ENCODE measurements at places on chromosomes 5 and 9.

- DNase-seq, result no peak
Measured at GRCh38 chr5:124654418-124654817, 92.0 kb downstream of the ZNF608 start.

GRCh38 chr9:97545486-97545885 is 44.0 kb downstream of the TMOD1 start:
- no peak for DNase-seq

GRCh38 chr9:94719878-94720277 is 6.6 kb upstream of the AOPEP start:
- no peak for DNase-seq

- no peak for DNase-seq
Measured at GRCh38 chr5:39076101-39076756, 2.0 kb upstream of the RICTOR start.

- DNase-seq, result no peak
Measured at GRCh38 chr9:2337131-2337530, 284.5 kb upstream of the VLDLR start.

DNA sequence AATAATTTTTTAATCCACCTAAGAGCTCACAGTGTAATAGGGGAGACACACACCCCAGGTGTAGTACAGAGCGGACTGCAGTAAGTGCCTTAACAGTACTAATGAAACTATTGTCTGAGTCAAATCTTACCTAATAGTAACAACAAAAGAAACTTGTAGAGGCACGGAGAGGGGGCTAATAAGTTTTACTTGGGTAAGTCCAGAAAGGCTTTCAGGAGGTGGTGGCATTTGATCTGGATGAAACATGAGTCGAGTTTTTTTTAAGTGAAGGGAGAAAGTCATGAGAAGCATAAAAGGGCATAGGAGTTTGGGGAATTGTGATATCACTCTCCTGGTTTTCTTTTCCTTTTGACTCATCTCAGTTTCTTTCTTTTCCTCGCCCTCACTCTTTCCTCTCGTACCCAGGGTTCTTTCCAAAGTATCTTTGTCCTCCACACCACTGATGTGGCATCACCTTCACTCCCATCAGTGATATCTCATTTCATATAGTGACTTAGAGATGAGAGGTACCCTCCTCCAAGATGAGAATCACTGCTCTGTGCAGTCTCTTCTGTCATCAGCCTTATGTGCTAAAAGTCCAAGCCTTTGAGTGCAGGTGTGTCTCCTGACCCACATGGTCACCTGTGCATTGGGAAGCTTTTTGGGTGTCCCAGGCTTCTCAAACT is 2.0 kb downstream of the CTNNA1 start:
- no peak for DNase-seq

- DNase-seq, result no peak
Measured at GRCh38 chr9:124187311-124187710, 70.4 kb upstream of the NEK6 start.

GRCh38 chr5:15993919-15994318 is 185.7 kb downstream of the MARCHF11 start:
- DNase-seq, result no peak

DNA sequence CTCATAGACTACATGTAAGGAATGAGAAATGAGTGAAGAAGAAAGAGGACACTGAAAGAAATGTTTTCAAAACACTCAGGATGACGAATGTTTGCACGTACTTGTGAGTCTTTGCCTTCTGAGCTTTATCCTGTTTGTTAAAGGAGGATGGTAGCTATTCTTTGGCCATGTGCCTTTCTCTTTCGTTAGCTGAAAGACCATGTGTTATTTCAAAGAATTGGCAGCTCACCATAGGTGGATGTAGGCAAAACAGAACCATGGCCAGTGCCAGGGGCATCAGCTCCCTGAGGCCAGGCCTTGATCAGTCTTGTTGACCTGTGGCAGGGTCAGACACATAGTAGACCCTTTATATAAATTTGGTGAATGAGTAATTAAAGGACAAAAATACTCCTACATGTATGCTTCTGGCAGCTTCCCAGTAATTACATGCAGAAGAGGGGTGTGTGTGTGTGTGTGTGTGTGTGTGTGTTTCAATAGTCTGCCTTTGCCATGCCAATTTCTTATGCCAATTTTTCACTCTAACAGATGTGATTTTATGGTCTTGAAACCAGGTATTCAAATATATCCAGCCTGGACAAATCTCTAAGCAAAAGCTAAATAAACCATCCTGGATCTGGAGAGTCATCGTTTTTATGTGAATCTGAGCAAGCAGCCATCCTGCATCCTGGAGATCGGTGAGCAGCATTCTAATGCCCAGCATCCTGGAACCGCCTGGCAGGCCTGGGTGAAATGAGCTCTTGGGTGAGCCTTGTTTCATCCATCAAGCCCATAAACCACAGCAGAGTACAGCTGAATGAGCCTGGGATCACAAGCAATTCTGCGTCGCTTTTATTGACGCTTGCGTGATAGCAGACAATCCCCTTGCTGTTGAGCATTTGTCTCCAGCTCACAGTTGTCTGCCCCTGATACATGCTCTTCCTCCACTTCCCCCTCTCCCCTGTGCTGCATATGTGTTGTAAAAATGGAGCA is 475.4 kb downstream of the MED10 start:
- no peak for DNase-seq

DNA sequence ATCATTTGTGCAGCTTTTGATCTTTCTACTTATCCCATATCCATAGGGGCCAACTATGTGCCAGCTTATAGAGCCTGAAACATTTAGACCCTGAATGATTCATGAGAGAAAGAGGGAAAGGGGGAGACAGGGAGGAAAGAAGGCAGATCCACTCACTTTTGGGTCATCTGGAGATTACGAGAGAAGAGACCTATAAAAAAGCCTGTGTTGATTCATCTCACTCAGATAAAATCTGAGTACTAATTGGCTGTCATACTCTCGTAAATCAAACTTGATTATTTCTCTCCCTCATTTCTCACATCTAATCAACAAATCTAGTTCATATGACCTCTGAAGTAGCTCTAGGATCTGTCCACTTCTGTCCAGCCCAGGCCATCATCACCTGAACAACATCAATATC is 137.1 kb downstream of the ARL15 start:
- DNase-seq, result no peak

DNA sequence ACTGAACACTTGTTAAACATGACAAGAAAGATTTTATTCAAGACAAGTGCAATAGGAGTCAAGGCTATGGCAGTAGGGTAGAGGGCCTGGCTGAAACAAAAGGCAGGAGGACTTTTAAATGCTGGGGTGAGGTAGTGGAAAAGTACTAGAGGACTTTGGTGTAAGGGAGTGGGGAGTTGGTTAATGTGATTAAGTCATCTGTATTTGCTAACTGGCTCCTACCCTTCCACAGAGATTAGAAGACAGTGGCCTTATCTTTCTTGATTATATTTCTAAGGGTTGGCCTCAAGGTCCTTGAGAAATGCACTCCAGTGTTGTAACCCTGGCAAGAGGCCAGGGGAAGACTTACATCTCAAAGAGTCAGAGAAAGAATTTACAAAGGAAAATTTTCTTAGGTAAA is 160.2 kb upstream of the FTMT start:
- DNase-seq, result no peak

GRCh38 chr9:128414461-128414860 is 6.2 kb upstream of the CERCAM start:
- no peak for DNase-seq

DNA sequence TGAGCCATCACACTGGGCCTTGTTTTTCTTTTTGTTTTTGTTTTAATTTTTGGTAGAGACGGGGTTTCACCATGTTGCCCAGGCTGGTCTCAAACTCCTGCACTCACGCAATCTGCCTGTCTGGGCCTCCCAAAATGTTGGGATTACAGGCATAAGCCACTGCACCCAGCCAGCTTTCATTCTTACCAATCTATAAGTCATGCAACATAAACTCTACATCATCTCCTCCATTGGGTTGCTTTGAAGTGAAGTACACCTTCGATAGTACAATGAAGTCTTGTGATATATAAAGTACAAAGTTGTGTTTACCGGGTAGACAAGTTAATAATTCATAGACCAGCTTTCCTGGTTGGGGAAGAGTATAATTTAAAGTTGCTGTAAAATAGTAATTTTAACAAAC is 8.8 kb upstream of the CDK7 start:
- no peak for DNase-seq

DNA sequence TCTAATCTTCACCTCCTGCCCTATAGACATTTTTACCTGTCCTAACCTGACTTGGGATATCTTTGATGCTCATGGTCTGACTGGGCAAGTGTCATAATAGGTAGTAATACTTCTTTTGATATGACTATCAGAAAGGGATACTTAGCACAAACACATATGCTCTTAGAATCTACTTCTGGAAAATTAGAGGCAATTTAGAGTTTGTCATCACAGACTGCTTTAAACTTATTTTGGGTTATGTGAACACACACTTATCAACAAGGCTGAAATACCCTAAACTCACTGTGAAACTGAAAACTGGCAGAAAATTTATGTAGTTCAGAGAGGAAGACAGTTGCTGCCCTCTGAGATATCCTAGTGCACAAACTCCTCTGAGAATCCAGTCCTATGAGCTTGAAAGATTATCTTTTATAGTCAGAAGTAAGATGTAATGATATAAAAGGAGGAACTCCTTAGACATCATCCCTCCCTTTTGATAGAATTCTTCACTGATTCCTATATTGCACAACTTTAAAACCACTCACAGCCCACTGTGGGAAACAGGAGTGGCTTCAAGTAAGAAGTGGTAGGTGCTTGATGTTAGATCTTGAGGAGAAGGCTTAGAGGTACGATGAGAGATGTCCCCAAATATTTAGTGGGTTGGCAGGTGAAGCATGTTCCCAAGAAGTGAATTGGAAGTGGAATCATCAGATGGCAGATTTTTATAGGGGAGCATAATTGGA is 273.3 kb downstream of the MAN2A1 start:
- no peak for DNase-seq

DNA sequence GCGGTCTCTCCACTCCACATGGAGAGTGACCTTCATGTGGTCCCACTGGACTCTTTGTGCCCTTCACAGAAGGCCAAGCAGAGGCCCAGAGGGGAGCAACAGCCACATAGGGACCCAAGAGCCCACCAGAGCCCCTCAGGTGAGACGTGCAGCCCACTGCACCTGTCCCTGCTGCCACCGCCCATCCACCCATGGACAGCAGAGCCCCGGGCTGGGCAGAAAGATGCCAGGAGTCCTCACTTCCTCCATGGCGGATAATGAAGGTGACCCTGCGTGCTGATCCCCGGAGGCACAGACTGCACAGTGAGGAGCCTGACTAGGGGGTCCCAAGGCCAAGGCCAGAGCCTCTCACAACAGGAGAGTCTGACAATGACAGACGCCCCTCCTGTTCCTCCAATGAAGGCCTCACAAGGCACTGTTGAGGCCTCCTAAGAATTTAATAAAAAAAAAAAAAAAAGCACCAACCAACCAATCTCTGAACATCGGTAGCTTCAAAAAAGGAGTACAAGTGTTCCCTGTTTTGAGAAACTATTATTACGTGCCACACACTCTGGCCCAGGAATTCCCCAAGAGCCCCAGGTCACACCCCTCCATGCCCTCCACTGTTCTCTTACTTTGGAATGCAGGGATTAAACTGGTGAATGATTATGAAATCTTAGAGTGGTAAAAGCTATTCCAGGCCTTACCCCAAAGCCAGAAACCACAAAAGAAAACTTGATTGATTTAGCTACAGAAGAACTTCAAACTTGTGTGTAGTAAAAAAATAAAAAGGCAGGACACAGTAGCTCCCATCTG is 2.8 kb upstream of the PPP1R26 start:
- no peak for DNase-seq

DNA sequence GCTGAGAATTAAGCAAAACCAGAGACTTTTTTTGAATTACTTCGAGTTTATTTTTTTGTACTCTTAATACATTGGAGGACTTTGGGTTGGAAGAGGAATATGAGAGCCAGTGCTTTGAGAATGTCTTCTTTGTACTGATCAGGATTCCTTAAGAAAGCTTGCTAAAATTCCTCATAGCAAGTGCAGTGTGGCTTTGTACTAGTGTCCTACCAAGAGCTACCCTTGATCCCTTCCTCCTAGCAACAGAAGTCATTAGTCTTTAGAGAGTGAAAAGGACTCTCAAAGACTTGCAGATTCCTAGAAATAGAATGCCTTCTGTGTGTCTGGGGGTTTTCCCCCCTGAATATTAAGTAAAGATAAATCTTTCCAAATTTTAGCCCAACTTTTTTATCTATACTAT is 276.1 kb downstream of the ARHGAP26 start:
- no peak for DNase-seq

GRCh38 chr5:170178814-170179213 is 54.0 kb upstream of the C5orf58 start:
- DNase-seq, result no peak

GRCh38 chr9:81264516-81264915 is 424.8 kb downstream of the TLE1 start:
- DNase-seq, result no peak

GRCh38 chr5:28012538-28012937 is 974.2 kb upstream of the CDH9 start:
- no peak for DNase-seq

GRCh38 chr9:129111528-129112151 is 425 bp downstream of the PTPA start:
- DNase-seq, result no peak

GRCh38 chr5:10343486-10343885 is 10.0 kb upstream of the MARCHF6 start:
- no peak for DNase-seq

GRCh38 chr9:123418506-123418905 is 62.5 kb downstream of the CRB2 start:
- DNase-seq, result no peak

DNA sequence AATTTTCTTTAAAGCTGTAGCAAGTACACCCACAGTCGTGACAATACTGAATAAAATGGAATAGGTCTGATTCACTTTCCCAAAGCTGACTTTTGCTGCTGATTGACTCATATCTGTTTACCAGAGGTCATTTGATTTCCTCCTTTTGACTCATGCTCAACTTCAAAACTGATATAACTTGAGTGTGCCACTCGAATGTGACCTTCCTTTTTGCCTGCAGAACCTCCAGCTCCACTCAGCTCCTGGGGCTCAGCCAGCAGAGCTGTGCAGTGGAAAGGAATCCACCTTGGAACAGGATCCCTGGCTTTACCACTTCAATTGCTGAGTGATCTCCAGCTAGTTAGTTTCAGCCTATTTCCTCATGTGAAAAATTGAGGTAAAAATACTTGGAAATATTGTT is 84.1 kb downstream of the FEM1C start:
- DNase-seq, result no peak

- DNase-seq, result no peak
Measured at GRCh38 chr9:123562844-123563346, 206.9 kb downstream of the CRB2 start.

- DNase-seq, result no peak
Measured at GRCh38 chr9:131732061-131732526, 7.8 kb downstream of the RAPGEF1 start.

GRCh38 chr5:102986074-102986473 is 133.9 kb downstream of the GIN1 start:
- no peak for DNase-seq

GRCh38 chr9:126722922-126723806 is 81.7 kb upstream of the ZBTB43 start:
- DNase-seq, result peak; percentile 54

GRCh38 chr5:13866792-13867191 is 77.7 kb downstream of the DNAH5 start:
- DNase-seq, result no peak

Data from central memory CD8-positive, alpha-beta T cell (primary cell).